ENCODE measurements at places on chromosomes 5 and 9.

DNA sequence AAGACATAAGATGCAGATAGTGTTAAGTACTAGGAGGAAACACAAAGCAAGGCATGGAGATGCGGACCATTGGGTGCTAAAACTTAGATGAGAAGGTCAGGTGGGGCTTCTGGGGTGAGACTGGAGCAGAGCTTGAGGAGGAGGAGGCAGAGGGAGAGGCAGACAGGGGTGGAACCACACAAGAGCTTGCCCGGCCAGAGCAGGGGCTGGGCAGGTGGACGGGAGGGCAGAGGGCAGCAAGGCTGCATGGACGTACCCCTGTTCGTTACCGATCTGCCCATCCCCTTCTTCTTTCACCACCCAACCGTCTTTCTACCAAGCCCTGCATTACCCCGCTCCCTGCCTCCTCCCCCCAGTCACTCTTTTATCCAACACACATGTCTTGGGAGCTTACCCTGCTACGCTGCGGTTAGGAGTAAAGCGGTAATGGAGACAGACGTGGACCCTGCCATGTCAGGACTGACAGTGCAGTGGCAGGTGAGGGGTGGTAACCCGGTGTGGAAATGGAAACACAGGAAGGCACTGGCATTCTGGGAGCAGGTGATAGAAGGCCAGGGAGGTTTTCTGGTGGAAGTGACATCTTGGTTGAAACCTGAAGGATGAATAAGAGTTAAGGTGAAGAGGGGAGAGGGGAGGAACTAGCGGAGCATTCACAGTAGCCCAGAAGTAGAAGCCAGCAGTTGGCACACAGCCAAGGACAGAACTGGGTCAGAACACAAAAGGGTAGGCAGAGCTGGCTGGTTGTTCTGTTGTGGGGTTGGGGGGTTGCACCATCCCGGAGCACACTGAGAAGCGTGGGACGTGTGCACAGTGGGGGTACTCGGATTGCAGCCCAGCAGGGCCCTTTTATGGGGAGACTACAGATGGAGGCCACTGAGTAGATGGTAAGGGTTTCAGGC is 167.2 kb downstream of the CACNA1B start:
- no peak for DNase-seq

GRCh38 chr9:26983340-26983739 is 22.1 kb downstream of the LRRC19 start:
- DNase-seq, result no peak

DNA sequence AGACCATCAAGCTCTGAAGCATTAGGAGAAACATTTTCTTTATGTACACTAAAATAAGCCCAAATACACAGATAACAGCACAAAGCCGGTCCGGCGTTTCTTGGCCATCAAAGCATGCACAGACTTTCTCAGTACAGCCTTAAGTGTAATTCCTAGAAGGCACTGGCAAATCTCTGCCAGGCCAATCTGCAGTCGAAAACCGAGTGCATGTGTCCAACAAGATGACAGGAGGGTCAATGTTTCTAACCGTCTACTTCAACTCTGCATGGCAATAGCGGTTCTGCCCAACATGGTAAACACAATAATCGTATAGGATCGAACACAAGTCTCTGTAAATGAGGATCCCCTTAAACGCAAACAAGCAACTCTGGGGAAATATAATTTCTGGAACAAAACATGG is 1.1 kb downstream of the ARL15 start:
- DNase-seq, result no peak

DNA sequence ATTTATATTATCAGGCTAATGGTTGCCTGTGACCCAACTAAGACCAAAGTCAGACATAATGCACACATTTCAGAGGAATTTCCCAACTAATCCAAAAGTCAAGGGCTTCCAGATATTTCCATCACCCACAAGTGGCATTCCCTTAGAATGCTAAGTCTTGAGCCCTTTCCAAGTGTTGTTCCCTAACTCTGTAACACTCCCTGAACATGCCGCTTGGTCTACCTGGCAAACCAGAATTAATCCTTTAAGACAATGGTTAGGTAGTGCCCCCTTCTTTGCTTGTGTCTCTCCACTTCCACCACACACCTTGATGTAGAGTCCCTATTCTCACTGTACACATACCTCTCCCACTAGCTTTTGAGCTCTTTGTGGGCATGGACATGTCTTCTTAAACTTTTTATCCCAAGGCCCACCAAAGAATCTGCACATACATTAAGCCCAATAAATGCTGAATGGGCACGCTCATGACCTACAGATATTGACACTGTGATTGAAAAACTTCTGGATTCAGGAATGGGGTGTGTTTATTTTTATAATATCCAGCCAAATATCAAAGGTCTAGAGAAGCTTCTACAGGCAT is 37.8 kb upstream of the IFNE start:
- DNase-seq, result no peak

- no peak for DNase-seq
Observed at GRCh38 chr9:32677931-32678330, 42.5 kb upstream of the TAF1L start.

DNA sequence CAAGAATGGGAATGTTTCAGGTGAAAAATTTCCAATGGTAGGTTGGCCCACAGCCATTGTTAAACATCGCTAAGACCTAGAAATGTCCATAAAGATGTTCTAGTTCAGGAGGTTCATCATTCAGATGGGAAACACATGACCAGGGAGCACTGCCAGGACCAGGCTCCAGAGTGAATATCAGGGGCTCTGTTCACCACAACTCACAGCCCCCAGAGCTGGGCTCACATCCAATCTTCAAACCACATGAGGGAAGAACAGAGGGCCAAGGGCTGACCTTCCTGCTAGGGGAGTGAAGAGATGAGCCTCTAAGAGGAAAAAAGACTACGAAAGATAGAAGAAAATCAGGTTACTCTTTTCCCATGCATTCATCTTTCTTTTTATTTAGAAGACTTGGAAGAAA is 205.8 kb downstream of the SEMA5A start:
- no peak for DNase-seq

GRCh38 chr5:1108023-1108864 is 3.6 kb downstream of the SLC12A7 start:
- no peak for DNase-seq

DNA sequence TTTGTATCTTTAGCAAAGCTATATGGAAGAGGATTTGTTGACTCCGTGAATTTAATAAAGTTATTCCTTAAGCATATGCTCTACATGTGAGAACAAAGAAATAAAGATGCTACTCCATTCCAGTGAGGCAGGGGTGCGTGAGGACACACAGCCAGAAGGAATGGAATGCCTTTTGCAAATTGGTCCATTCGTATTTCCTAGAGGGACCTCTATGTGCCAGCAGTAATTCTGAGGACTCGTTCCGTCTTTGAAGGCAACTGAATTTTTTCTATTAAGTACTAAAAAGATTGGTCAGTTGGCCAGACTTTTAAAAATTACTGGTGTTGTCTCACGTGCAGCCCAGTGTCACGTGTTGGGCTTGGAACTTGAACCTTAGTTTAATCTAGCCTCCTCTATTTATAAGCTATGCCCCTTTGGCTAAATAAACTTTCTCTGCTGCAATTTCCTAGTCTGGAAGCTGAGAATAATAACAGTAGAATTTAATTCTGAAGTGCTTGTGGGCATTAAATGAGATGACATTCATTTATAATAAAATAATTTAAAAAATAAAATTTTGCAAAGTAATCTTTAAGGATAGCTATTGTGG is 13.9 kb downstream of the RAI14 start:
- no peak for DNase-seq

DNA sequence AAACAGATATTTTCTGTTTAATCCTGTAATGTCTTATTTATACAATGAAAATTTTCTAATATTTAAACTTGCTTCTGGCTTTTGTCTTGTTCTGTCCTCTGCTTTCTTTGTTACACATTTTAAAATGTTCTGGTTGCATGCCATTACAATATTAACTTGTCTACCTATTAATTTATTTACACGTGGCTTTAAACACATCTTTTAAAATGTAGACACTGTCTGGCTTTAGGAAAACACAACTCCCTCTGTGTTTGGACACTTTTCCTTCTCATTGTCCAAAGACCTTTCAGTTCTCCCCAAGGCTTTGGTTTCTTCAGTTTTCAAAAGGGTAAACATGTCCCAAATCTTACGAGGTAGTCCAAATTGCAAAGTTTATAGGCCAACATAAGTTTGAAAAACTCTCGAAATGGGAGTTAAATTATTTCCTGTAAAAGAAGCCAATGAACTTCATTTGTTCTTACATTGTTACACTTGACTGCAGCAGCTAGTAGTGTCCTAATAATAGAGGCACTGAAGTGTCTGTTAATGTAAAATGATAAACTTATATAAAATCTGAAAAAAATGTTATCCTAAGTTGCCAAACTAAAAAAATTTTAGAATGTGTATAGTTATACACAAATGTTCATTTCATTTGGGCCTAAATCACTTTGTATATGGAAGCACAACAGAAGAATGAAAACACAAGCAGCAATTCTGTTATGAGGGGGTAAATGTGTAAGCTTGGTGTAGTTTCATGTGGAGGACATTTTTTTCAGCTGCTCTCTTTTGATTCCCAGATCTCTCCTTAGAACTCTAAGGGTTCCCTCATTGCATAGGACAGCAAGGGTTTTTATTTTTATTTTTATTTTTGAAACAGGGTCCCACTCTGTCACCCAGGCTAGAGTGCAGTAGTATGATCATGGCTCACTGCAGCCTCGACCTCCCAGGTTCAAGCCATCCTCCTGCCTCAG is 53.8 kb downstream of the ALDH1A1 start:
- no peak for DNase-seq

- DNase-seq, result no peak
Observed at GRCh38 chr9:128724744-128725211, 851 bp upstream of the ZDHHC12 start.

- DNase-seq, result no peak
Observed at GRCh38 chr9:113446323-113446740, 17.2 kb upstream of the RGS3 start.

DNA sequence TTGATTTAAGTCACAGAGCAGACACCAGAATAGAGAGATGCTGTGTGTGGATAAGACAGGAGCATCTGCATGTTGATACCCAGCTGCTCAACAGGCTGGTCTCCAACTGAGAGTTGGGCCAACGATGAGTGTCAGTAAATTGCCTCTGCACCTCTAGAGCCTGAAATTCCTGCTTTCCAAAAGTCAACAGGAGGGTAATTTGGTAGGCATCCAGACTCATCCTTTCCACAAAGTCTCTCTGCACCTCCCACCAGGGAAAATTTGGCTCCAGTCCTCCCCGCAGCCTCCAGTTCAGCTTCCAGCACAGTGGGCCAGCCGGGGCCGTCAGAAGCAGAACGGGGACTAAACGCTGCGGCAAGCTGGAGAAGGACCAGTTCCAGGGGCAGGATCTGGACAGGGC is 136.9 kb downstream of the RFK start:
- DNase-seq, result no peak

DNA sequence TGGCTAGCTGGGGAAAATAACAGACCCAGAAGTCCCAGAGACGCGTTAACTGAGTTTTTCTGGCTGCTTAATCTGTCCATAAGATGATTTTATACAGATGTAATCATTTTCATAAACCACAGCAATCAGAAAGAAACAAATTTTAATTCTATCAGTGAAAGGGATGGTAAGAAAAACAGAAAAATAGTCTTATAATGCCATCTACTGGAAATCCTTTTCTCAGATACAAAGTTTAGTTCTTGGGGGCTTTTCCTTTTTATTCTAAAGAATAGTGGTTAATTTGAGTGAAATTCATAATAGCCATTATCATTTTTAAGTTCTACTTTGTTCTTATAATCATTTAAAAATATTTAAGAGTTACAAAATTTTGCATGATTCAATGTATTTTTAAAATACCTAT is 44.4 kb downstream of the DROSHA start:
- no peak for DNase-seq
